Uterus (tissue), 4 donors: ENCODE measurements at places on chromosomes 6 and 20. TPM values are rescaled to one million over a fixed set of nuclear protein-coding genes. Genes with fewer than 3 reads are reported as not detected.

DNA sequence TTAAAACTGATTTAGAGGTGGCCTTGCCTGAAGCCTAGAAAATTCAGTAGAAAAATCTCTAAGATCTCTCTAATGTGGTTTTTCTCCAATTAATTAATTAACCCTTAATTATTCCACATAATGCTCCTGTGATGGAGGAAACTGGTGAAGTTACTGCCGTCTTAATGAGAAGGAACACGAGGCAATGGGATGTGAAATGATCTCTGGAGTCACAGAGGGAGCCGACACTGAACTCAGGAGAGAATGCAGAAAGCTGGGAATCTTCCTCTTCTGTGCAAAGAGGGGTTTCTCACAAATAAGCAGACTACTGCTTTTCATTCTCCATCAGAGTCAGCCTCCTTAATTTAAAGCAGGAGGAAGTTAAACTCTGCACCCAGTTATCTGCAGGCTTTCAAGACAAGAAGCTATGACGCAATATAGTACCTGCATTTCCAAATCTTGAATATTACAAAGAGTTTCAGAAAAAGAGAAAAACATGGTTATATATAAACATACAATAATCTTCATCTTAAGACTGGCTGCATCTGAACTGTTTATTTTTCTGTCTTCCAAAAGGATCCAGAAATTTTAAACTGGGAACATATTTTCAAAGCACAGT, 18.1 kb upstream of the SNRPB2 start:
- no peak for DNase-seq

- no peak for DNase-seq
Measured at GRCh38 chr20:8094850-8095249, 37.2 kb upstream of the PLCB1 start.

DNA sequence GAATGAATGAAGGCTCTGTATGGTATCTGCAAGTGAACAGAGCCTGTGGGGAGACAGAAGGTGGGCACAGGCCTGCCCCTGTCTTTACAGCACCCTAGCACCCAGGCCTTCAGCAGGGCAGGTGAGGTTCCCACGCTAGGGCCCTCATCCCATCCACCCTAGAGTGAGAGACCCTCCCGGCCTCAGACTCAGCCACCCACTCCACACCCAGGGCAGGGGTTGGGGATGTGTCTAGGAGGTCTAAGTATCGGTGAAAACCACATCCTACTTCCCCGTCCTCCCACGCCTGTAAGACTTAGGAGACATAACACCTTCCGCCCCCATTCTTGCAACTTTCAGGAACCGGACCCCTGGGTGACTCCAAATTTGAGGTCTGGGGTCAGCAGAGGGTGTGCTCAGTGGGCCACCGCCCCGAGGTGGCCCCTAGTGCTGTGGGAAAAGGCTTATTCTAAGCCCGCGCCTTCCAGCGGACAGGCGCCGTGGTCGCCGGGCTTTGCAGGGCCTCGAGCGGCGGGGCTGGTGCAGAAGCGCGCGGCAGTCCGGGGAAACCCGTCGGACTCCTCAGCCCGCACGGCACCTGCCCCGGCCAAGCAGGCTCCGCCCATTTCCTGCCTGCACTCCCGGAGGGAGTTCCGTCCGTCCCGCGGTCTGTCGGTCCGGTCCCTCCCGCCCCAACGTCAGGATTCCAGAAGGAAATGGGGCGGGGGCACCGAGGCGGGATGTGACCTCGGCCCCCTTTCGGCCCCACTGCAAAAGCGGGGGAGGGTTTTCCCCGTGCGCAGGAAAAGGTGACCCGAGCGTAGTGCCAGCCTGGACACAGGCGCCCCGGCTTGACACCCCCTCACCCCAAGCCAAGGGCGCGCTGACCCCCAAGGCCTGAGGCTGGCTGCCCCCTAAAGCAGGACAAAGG, 868 bp downstream of the SAMD10 start:
- DNase-seq, result peak; percentile 41

GRCh38 chr6:92715991-92716390, 703.4 kb downstream of the EPHA7 start:
- no peak for DNase-seq

- DNase-seq, result no peak
Measured at GRCh38 chr20:23988561-23988960, at the start of gene GGTLC1. Gene GGTLC1, minus strand, starts transcription at chr20:23988779. Its CDS starts 2,168 bp downstream, at chr20:23986611.

DNA sequence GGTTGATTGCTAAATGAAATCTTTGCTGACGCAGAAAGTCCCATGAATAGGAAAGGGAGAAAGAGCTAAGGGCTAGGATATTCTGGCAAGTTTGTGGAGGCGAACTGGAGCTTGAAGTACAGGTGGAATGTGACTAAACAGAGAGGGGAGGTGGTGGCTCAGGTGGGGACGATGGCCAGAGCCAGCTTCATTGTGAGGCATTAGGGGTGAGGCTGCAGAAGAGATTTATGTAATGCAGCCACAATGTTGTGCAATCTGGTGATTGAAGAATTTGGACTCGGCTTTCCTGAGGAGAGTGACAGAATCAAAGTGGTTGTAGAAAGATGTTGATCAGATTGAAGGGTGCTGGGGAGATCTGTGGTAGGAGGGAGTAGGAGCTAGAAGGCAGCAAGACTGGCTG, 42.9 kb upstream of the SPACA1 start:
- DNase-seq, result no peak

- peak; percentile 70 for DNase-seq
Measured at GRCh38 chr6:142542704-142543233, 241.0 kb downstream of the ADGRG6 start.

DNA sequence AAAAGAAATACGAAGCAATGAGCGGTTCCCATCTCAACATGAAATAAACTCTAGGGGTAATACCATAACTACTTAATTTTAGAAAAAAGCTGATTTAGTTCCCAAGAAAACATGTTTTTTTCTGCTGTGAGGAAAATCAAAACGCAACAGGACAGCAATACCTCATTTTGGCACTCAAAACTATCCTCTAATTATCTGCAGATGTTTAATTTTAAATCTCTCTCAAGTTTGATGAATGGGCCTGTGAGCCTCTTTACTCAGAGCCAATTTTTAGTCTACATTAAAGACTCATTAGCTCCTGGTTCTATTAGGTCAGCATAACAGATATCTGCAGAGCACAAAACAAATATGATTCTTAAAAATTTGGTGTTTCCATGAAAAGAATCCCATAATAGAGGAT, 28.1 kb downstream of the RNF24 start:
- DNase-seq, result no peak

- DNase-seq, result no peak
Measured at GRCh38 chr6:161568885-161569456, 295.1 kb upstream of the AGPAT4 start.

- DNase-seq, result no peak
Measured at GRCh38 chr20:59139998-59140397, 23.6 kb upstream of the ZNF831 start.

DNA sequence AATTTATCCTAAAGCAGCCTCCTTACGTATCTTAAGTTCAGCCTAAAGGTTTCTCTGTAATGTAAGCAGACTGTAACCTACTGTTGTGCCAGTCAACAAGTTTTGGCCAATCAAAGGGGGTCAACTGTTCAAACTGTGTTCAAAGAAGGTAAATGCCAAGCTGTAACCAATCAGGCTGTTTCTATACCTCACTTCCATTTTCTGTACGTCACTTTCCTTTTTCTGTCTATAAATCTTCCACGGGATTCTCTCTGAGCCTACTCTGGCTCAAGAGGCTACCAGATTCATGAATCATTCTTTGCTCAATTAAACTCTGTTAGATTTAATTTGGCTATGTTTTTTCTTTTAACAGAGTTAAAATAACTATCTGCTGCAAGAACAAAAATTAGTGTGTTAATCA, 5.1 kb upstream of the CALHM6 start:
- no peak for DNase-seq

DNA sequence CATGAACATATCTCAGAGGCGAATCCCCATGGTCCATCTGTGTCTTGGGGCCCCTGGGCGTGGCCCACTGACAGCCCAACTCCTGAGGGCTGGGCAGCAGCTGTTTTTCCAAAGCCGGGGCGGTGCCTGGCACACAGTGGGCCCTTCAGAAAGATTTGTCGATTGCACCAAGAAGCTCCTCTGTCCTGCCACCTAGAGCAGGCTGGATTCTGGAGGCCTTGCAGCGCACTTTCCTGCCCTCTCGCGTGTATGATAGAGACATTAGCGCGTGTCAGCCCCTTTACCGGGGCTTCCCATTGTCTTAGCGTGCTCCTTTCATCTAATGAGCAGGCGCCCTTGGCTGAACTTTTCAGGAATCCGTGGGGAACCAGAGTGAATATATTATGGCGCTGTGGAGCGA, 45.4 kb downstream of the CDH4 start:
- no peak for DNase-seq

ADGRF5 gene
- total RNA-seq, result 32.3 TPM

SYTL3 gene
- 3.7 TPM for total RNA-seq

F13A1 gene
- 4.1 TPM for total RNA-seq
